Cortex of kidney (tissue), 1 donor: ENCODE measurements at places on chromosomes 6 and 20.

- no peak for DNase-seq
These were observed 66.1 kb downstream of the B4GALT5 start for GRCh38 chr20:49647550-49647949.

- no peak for DNase-seq
These were observed 296 bp downstream of the ADNP start for GRCh38 chr20:50930976-50931305.

GRCh38 chr6:139647841-139648240, 273.4 kb upstream of the CITED2 start:
- DNase-seq, result no peak

- DNase-seq, result no peak
These were observed 112.9 kb upstream of the HSF2 start for GRCh38 chr6:122286512-122286911.

DNA sequence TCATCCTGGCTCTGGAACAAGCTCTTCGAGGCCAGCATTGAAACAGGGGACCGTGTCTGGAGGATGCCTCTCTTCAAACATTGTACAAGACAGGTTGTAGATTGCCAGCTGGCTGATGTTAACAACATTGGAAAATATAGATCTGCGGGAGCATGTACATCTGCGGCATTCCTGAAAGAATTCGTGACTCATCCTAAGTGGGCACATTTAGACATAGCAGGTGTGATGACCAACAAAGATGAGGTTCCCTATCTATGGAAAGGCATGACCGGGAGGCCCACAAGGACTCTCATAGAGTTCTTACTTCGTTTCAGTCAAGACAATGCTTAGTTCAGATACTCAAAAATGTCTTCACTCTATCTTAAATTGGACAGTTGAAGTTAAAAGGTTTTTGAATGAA, 3.6 kb upstream of the CDKN1A start:
- no peak for DNase-seq

GRCh38 chr6:110139052-110139451, 40.4 kb downstream of the WASF1 start:
- DNase-seq, result no peak

GRCh38 chr6:5174244-5174643, 86.5 kb downstream of the LYRM4 start:
- no peak for DNase-seq

DNA sequence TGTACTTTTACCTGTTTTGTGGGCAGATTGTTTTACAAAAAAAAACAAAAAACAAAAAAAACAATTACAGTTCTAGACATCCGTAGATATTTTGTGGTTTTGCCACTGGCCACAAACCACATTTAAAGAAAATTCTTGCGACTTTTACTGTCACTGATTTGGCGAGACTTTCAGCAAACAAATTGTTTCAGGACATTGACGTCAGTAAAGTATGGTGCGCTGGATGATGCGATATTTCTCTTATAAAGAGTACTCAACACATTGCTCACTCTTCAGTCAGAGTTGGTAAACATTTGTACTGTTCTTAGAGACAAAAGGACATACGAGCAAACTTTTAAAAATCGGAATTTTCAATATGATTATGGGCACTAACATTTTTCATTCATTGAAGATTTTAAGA, 229.8 kb downstream of the HAO1 start:
- no peak for DNase-seq

GRCh38 chr20:3919352-3919751, 30.2 kb downstream of the PANK2 start:
- DNase-seq, result no peak

GRCh38 chr20:62141397-62142251, 1.6 kb downstream of the PSMA7 start:
- DNase-seq, result no peak

- no peak for DNase-seq
These were observed 234.2 kb upstream of the OPRM1 start for GRCh38 chr6:153804755-153805330.

- DNase-seq, result no peak
These were observed 3.9 kb upstream of the KCNS1 start for GRCh38 chr20:45104786-45105185.

GRCh38 chr20:1212023-1212422, 8.8 kb downstream of the C20orf202 start:
- DNase-seq, result no peak

DNA sequence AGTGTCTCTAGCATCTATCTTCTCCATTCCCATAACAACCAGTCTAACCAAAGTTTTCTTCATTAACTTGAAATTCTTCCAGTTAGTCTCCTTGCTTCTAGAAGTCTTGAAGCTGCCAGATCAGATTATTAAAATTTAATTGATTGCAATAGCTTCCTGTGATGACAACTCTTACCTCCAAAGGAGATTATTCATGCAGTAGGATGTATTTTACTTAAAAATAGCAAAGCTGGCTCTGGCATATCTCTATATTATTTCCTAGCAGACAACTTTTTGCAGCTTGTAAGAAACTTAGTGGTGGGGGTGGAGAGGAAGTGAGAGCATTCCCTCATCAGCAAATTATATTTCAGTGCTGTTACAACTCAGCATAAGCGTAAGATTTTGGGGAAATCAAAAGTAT, 290.4 kb downstream of the GRIK2 start:
- DNase-seq, result no peak

DNA sequence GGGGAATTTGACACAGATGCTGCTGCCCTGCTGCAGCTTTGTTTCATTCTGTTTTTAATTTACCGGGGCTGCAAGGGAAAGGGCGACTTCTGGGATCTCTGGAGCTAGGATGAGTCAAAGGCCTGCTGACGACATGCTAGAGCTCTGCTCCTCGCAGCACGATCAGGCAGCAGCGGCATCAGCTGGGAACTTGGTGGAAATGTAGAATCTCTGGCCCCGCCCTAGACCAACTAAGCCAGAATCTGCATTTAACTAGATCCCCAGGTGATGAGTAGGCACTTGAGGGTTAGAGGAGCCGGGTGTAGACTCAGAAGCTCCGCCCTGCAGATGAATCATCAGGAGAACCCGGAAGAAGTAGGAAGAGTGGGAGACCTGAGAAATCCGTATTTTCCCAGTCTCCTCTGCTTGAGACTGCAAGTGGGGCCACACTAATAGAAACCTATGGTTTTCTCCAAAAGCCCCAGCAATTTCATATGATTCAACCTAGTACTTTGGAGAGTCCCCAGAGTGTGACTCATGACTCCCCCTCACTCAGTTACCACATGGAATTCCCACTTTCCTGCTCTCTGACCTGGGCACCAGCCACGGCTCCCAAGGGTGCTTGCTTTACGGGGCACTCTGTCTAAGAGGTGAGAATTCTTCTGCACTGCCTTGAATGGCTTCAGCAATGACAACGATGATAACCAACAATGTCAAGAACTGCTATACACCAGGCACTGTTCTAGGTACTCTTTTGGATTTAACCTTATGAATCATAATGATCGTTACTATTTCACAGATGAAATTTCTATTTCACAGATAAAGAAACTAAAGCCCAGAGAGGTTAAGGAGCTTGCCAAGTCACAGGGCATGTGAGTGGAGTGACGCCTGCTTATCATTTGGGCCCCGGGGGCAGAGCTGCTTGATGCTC, 18.1 kb downstream of the TUBB2B start:
- DNase-seq, result no peak

DNA sequence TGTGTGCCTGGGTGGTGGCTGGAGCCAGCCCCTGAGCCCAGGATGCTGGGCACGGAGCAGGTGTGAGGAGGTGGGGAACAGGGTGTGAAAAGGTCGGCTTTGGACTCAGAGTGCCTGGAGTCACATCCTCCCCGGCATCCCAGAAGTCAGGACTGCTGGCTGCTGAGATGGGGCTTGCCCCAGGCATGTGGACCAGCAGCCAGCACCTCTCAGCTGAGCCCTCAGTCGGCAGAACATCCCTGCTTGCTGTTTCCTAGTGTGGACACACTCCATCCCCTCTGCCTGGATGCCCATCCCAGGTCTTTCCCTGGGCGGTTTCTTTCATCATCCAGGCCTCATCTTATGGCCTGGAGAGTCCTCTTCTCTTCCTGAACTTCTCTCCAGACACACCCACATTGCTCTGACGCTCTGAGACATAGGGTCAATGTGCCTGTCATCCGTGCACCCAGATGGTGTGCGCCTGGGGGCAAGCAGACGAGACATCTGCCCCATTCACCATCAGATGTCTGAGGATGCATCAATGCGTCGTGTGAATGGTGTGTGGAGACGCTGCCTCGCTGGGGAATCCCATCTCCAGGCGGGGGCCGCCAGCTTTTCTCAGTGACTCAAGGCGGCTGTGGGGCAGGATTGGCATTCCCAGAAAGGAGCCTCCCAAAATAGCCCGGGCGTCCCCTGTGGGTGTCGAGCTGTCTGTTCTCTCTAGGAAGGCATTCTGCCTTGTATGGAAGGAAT, 104.2 kb downstream of the SYCP2 start:
- DNase-seq, result no peak

- no peak for DNase-seq
These were observed 1.0 kb upstream of the E2F3 start for GRCh38 chr6:20400456-20401204.

GRCh38 chr20:63835021-63835858, 4.2 kb upstream of the ZBTB46 start:
- DNase-seq, result no peak

- no peak for DNase-seq
These were observed 476.8 kb upstream of the ADGRB3 start for GRCh38 chr6:68158256-68158655.

DNA sequence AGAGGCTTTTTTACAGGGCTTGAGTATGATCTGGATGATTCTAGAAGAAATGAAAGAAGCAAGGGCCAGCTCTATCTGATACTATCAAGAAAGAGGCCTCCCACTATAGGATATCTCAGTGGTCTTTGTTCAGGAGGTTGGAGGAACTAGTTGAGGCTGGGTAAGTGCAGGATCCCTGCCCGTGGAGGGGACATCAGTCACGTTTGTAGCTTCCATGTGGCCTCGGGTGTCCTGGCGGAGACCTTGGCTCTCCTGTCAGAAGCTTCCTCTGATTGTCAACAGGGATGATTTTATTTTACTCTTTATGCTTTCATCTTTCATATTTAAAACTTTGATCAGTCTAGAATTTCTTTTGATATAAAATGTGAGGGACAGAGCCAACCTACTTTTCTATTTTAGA, 86.6 kb downstream of the PHACTR3 start:
- DNase-seq, result no peak

- no peak for DNase-seq
These were observed 250.8 kb downstream of the SMOC2 start for GRCh38 chr6:168691774-168692173.

- DNase-seq, result no peak
These were observed 468.4 kb downstream of the PHF3 start for GRCh38 chr6:64104051-64104450.

- DNase-seq, result no peak
These were observed 95.7 kb downstream of the SCP2D1 start for GRCh38 chr20:18909254-18909653.

DNA sequence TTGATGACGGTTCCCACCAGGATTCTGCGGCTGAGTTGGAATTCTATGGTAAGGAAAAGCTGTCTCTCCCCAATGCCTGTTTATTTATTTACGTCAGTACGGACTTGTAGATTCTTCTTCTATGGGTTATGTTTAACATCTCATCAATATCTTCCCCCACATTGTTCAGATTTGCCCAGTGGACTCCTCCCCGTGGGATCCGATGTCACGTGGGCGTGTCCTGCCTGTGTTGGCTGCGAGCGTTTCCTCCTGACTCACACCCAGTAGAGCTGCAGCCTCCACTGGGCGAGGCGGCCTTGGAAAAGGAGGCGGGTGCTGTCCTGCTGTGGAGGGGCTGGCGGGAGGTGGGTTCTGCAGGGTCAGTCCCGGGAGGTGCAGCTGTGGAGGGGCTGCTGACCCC, 46.8 kb upstream of the SLCO4A1 start:
- no peak for DNase-seq

GRCh38 chr6:125325586-125325985, 23.8 kb upstream of the HDDC2 start:
- no peak for DNase-seq

DNA sequence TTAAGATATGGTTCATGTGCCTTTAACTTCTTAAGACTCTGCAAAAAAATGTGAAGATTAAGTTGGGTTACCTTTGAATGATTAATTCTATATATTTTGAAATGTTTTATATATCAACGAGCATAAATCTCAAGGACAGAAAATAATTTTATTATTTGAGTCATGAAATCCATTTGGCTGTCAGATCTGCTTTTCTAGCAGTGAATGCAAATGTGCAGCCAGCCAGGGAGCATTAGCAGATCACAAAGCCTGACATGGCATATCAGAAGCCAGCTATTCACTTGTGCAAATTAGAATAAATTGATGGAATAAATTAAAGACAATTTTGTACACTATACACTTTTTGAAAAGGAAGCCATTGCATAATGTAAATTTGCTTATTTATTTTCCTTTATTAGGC, 424.3 kb downstream of the ADGRB3 start:
- no peak for DNase-seq

- no peak for DNase-seq
These were observed 32.3 kb downstream of the GMDS start for GRCh38 chr6:2213086-2213485.

GRCh38 chr20:57680934-57681914, 28.6 kb downstream of the PMEPA1 start:
- no peak for DNase-seq

GRCh38 chr6:17036065-17036393, 65.8 kb upstream of the STMND1 start:
- DNase-seq, result no peak

- DNase-seq, result no peak
These were observed 496.2 kb upstream of the JAG1 start for GRCh38 chr20:11170025-11170424.

GRCh38 chr6:37759221-37760144, 60.0 kb upstream of the ZFAND3 start:
- DNase-seq, result no peak

GRCh38 chr20:48831718-48832404, 4.1 kb upstream of the PREX1 start:
- DNase-seq, result no peak

- no peak for DNase-seq
These were observed 346.2 kb upstream of the MMS22L start for GRCh38 chr6:97629180-97629579.

GRCh38 chr6:20915156-20915555, 380.9 kb downstream of the CDKAL1 start:
- DNase-seq, result no peak

DNA sequence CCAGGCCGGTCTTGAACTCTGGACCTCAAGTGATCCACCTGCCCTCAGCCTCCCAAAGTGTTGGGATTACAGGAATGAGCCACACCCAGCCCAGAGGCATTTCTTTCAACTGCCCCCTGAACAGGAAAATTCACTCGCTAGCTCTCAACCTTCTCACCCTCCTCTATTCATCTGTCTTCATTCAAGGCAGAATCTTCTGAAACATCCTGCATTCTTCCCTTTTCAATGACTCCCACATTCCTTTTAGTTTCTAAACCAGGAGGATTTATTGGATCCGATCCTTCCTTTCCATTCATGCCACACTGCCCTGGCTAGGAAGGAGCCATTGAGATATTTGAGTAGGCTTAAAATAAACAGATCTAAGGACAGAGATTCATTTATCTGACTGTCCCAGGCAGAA, 52.9 kb downstream of the C6orf52 start:
- DNase-seq, result no peak
